Stimulated activated CD8-positive, alpha-beta memory T cell treated with anti-CD3 and anti-CD28 coated beads, Interleukin-15, amount 100 ng/mL, for 4 hours (primary cell): ENCODE measurements at places on chromosomes 1 and 21.

- DNase-seq = no peak
These were observed 3.9 kb upstream of the NUAK2 start for GRCh38 chr1:205325334-205325884.

DNA sequence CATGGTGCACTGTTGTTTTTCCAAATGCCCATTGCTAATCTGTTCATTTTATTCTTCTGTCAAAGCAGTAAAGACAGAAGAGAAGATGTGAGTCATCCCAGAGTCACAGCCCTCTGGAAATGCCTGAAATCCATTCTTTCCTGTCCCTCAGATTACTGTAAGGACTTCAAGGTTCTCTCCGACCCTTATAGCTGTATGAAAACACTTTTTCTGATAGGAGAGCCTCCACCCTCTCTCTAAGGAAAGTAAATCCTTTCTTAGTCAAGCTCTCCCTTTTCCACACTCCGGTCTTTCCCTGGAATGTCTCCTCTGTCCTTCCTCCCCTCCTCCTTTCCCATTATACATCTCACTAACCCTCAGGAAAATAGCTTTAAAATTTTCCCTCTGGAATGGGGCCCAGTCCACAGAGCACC, 3.5 kb upstream of the PRDX6 start:
- no peak for DNase-seq

DNA sequence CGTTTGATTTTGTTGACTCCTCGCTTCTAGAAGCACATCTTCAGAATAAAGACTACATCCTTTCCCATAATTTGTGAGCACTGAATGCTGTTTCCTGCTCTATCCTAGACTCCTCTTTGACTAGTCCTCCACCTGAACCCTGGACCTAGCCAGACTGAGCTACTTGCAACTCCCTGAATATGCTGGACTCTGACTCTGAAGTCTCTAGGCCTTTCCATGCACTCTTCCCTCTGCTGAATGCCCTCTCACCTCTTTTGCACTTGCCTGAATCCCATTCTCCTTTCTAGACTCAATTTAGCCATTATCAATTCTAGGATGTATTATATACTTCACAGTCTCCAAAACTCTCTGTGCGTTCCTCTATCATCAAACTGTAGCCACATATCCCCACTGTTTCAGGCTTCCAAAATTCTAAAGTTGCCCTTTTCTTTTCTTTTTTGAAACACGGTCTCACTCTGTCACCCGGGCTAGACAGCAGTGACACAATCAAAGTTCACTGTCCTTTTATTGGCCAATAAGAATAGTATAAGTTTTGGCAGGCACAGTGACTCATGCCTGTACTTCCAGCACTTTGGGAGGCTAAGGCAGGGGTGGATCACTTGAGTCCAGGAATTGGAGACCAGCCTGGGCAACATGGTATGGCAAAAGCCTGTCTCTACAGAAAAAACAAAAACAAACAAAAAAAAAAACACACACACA, 127.0 kb downstream of the LTN1 start:
- DNase-seq = no peak

- no peak for DNase-seq
These were observed 12.7 kb upstream of the RNF187 start for GRCh38 chr1:228474507-228474906.

- DNase-seq = no peak
These were observed 31.6 kb downstream of the VN1R5 start for GRCh38 chr1:247287460-247287859.

GRCh38 chr1:20110679-20111078, 8.7 kb downstream of the PLA2G2D start:
- DNase-seq = no peak

- DNase-seq = no peak
These were observed 39.3 kb downstream of the NFIA start for GRCh38 chr1:61121631-61122030.

DNA sequence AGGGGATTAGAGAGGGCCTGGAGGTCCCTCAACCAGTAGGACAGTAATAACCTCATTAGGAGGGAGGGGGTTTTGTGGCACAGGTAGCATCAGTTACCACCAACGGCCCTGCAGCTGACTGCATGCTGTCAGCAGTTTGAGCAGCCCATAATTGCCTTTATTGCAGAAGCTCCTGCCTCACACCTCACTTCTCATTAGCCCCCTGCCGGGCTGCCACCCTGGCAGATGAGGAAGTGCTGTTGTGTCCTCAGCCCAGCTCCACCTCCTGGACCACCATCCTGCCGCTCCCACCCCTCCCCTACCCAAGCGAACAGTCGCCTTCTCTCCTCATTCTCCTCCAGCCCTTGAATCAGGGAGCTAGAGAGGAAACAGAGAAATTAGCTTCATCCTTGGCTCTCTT, 237.4 kb downstream of the LMX1A start:
- no peak for DNase-seq

DNA sequence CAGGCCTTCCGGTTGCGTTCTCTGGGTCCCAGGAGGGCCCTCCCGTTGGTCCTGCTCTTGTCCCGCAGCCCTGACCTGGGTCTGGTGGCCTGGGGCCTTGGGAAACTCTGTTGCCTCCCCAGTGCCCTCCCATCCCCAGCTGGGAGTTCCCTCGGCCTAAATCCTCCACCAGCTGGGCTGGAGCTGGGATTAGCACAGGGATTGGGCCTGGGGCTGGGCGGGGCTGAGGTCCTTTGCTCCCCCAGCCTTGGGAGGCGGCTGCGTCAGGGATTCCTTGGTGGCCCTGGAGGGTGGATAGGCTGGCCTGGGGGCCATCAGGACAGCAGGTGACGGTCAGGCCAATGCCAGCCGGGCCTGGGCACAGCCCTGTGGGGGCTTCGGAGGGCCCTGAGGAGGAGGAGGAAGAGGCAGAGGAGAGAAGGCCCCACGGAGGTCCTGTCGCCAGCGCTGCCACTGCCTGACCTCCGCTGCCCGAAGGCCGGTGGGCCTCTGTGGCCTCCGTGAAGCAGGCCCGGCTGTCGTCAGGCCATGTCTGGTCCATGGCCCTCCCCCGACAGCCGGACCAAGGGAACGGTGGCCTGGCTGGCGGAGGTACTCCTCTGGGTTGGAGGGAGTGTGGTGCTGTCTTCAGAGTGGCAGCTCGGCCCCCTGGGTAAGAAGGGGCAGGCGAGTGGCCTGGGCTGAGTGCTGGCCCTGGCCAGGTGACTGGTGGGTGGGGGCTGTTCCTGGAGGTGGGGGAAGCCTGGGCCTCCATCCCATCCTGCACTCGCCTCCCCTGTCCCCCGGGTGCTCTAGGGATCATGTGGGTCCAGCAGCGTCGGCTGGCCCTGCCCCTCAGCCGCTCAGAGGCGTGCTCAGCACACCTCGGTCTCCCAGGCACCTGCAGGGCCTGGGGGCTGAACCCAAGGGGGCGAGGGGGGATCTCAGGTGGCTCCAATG, at the start of gene PLCH2:
PLCH2 (plus strand) TSS at position 229 of the 939 bp plus-strand sequence; CDS start at position 529, 300 bp downstream.
- no peak for DNase-seq

DNA sequence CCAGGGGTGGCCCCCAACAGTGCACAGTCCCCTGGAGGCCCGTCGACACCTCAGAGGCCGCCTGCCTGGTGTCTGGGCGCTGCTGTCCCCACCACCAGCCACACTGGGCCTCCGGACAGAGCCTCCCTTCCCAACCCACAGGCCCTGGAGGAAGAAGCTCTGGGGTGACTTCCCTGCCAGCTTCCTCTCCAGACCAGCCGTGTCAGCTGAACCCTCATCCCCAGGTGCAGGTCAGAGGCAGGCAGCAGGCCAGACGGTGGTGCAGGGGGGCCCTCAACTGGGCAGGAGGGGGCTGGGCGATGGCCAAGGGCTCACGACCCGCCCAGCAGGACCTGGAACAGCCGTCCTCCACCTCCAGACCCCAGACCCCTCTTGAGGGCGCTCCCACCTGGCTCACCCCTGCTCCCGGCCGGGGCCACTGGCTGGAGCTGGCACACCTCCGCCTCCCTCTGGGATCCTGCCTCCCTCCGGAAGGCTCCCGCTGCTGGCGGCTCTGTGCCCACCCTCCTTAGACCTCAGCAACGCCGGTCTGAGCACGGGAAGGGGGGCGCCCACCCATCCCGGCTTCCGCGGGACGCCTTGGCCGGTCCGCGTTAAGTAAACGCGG, 520 bp downstream of the TNFRSF18 start:
- DNase-seq = no peak

DNA sequence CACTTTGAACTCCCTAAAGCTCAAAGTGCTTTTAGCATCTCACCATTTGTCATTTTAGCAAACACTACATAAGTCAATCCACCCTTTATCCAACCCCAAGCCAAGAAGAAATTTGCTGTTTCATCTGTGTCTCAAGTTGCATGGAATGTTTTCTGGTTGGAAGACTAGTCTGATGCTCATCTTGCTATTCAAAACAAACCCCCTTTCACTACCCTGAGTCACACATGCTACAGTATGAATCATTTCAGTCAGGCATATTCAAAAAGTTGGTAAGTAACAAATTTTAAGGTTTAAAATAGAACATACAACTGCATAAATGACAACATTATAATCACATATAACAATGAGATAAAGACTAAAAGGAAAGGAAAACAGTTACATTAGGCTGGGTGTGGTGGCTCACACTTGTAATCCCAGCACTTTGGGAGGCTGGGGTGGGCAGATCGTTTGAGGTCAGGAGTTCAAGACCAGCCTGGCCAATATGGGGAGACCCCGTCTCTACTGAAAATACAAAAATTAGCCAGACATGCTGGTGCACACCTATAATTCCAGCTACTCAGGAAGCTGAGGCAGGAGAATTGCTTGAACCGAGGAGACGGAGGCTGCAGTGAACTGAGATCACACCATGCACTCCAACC, 38.7 kb downstream of the DSTYK start:
- DNase-seq = no peak

GRCh38 chr1:148333875-148334338, 149.2 kb downstream of the PPIAL4G start:
- DNase-seq = no peak

- DNase-seq = no peak
These were observed 1657.7 kb downstream of the KCNT2 start for GRCh38 chr1:194950584-194950983.

DNA sequence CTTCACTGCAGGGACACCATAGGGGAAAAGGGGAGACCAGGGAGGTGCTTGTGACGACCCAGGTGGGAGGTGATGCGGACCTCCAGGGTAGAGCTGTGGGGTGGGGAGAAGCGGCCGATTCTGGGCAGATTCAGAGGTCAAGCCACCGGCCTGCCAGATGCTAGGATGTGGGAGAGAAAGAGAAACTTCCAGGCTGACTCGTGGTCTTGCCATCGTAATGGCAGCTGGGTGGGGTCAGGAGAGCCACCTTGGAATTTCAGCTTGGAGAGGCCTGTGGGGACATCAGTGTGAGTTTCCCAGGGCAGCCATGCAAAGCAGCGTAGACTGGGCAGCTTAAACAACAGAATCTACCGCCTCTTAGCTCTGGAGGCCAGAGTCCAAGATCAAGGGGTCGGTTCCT, 258.0 kb upstream of the VAMP3 start:
- no peak for DNase-seq

DNA sequence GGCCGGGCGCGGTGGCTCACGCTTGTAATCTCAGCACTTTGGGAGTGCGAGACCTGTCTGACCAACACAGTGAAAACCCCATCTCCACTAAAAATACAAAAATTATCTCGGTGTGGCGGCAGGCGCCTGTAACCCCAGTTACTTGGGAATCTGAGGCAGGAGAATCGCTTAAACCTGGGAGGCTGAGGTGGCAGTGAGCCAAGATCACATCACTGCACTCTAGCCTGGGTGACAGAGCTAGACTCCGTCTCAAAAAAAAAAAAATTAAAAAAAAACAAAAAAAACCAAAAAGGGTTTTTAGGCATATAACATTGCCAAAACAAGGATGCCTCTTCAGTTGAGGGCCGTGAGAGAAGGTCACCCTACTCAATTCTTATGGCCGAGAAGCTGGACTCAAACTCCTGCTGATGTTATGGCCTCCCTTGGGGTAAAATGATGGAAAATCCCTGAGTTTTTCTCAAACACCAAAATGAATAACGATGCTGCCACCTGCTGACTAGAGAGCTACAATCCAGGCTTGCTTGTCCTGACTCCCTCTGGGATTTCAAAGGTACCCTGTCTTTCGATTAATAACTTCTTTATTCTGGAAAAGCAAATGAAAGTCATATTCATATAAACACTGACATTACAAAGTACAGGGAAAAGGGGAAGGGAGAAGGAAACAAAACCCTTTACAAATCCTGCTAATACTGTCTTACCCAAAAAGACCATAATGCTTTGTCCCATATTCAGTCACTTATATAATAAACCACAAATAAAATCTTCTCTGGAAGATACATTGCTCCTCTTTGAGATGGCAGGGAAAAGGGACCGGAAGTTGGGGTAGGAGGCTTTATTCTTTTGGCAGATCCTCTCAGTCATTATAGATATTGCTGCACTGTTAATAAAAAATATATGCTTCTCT, 10.7 kb downstream of the RAB42 start:
- DNase-seq = no peak
